ENCODE measurements at places on chromosomes 4 and X. TPM values are rescaled to one million over a fixed set of nuclear protein-coding genes. Genes with fewer than 3 reads are reported as not detected.

DNA sequence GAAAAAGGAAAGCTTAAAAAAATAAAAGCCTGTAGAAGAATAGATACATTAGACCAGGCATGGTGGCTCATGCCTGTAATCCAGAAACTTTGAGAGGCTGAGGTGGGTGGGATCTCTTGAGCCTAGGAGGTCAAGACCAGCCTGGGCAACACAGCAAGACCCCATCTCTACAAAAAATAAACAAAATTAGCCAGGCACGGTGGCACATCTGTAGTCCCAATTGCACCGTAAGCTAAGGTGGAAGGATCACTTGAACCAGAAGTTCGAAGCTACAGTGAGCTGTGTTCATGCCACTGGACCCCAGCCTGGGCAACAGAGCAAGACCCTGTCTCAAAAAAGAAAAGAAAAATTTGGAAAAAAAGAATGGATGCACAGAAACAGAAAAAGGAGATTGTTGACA, 149.4 kb downstream of the APBB2 start:
- no peak for DNase-seq

The EDA2R gene
- 1.6 TPM for total RNA-seq

- no peak for DNase-seq
Observed at GRCh38 chr4:144663834-144664475, 18.0 kb downstream of the HHIP start.

DNA sequence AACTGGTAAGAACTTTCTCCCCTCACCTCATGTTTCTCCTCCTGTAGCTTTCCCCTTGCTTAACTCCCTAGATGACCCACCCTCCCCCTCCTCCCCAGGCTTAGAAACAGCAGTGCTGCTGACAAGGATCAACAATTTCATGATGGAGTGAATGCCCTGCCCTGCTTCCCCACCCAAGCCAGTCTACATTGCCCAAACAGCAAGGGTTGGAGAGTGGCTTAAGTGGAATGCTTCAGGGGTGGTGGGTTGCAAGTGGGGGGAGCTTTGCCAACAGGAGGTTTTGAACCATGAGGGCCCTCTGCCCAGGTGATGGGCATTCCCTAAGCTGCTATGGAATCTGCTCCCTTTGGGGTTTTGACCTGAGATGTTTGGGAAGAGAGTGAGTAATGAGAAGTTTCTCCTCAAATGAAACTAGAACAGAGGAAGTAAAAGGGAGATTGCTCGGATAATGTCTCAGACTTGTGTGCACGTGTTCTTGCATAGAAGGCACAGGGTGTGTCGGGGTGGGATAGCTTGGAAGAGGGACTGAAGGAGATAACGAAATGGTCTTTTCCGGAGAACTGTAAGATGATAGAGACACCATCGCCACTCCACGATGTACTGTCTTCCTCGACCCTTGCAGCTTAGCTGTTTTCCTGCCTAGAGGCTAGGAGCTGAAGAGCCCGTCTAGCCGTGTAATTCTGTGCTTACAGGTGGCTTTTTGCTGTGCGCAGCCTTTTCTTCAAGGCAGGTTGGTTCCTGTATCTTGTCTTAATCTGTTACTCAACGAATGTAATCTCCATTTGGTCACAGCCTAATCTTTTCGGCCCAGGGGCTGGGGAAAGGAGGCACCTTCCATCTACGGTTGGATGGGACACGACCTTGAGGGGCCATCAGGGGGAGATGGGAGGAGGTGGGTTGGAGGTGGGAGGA, 10.1 kb downstream of the GDPD2 start:
- DNase-seq: no peak

GRCh38 chr4:69214716-69215115, at the start of gene UGT2B11:
UGT2B11 (minus strand) TSS chr4:69214748; CDS start chr4:69214722, 26 bp downstream.
- DNase-seq: no peak

Measured in suprapubic skin (tissue), 4 donors.